HuH-7 (cell line): ENCODE measurements at places on chromosomes 6 and 20.

DNA sequence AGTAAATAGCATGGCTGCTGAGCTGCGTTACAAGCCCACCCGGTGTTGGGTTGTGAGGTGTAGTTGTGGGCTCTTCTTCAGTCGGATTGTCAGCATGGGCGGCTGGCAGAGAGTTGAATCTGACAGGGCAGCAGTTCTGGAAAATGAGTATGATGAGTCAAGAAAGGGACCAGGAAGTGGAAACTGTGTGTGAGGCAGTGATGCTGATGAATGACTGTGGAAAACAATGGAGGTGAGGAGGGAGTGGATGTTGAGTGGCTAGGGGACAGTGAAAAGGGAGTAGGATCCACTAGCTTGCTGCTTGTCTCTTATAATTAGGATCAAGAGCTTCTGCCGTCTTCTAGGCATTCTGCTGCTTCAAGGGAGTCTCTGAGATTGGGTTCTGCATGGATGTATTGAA, 154.3 kb downstream of the ESR1 start:
- DNase-seq: no peak

- no peak for DNase-seq
Observed at GRCh38 chr6:25056130-25056529, 120.4 kb upstream of the RIPOR2 start.

DNA sequence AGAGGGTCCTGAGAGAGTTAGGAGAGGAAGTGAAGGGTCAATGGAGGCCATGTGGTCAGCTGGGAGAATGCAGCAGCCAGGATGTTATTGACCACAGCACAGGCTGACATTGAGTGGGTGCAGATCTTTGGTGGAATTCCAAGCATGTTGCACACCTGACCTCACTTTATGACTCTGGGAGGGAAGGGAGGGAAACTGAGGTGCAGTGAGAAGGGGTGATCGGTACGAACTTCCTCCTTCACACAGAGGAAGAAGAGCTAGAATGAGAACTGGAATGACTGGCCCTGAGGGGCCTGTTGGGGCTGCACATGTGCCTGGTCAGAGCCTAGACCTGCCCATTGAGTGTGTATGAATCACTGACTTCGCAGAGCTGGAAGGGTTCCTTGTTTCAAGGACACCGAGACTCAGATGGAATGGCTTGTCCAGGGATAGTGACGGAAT, 9.8 kb downstream of the FAM83D start:
- no peak for DNase-seq

GRCh38 chr20:46433051-46433450, 26.6 kb upstream of the ELMO2 start:
- no peak for DNase-seq

GRCh38 chr20:46990596-46991104, 96.0 kb downstream of the EYA2 start:
- DNase-seq: no peak

- DNase-seq: no peak
Observed at GRCh38 chr20:24357177-24357576, 112.3 kb upstream of the SYNDIG1 start.
